ENCODE measurements at places on chromosomes 2 and 18. TPM values are rescaled to one million over a fixed set of nuclear protein-coding genes. Genes with fewer than 3 reads are reported as not detected.

CREG2 gene
- total RNA-seq = not detected

TGFBRAP1 gene
- total RNA-seq = 18.3 TPM

HMSD gene
- not detected for total RNA-seq

OTOS gene
- total RNA-seq = not detected

MYO5B gene
- 0.97 TPM for total RNA-seq

GRCh38 chr2:215375467-215375830 lies 60.4 kb downstream of the FN1 start:
- no peak for DNase-seq

- DNase-seq = no peak
Observed at GRCh38 chr2:30104307-30104706, 42.5 kb upstream of the YPEL5 start.

DNA sequence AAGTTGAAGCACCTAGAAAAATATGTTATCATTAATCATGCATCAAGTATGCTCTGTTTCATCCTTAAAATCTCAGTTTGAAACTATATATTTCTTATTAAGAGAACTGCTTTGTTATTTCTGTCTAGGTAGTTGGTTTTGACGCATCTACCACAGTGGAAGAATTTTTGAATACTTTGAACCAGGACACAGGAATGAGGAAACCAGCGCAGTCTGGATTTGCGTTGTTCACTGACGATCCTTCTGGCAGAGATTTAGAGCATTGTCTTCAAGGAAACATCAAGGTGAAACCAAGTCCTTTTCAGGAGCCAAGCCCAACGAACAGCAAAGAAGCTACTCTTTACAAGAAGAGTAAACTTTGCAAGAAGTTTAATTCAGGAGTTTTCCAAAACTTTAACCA lies 30.1 kb upstream of the DYNC2LI1 start:
- no peak for DNase-seq

GRCh38 chr2:224257156-224257555 lies 144.8 kb downstream of the FAM124B start:
- no peak for DNase-seq

GRCh38 chr2:1739322-1739957 lies 4.9 kb downstream of the PXDN start:
- no peak for DNase-seq

- no peak for DNase-seq
Observed at GRCh38 chr2:214676421-214677089, 132.9 kb downstream of the BARD1 start.

DNA sequence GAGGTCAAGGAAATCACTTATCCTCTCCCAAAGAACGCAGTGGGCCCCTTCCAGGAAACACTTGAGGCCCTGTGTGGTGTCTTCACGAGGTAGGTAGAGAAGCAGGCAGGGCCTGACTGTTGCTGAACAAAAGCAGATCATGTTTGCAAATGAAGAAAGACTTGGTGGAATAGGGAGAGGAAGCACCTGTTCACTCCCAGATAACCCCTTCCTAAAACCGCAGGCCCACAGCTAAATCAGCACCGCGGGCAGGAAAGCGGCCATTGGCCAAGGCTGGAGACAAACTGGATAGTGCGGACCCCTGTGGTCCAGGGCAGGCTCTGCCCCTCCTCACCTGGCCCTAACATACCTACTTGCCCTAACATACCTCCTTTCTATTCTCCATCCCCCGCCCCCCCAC lies 64.9 kb upstream of the KLHL29 start:
- no peak for DNase-seq

Data from chondrocyte (in vitro differentiated cells).